ENCODE measurements at places on chromosomes 11 and 22. TPM values are rescaled to one million over a fixed set of nuclear protein-coding genes. Genes with fewer than 3 reads are reported as not detected.

The TSGA10IP gene
- total RNA-seq = not detected

The RAB38 gene
- total RNA-seq = 2.8 TPM

The MMP13 gene
- total RNA-seq = not detected

The TPBGL gene
- total RNA-seq = 0.22 TPM

The KCNE3 gene
- total RNA-seq = not detected

The AMPD3 gene
- 9.0 TPM for total RNA-seq

The MISFA gene
- 0.43 TPM for total RNA-seq

The HTR3A gene
- total RNA-seq = not detected

The SLC35C1 gene
- 15.8 TPM for total RNA-seq

The PRAME gene
- total RNA-seq = 0.95 TPM

The KCTD14 gene
- total RNA-seq = not detected

The CASP5 gene
- total RNA-seq = not detected

The TIMP3 gene
- total RNA-seq = 1.1 TPM

The MIOX gene
- 0.30 TPM for total RNA-seq

The SNX19 gene
- total RNA-seq = 31.8 TPM

The PYGM gene
- total RNA-seq = 1.7 TPM

The PHF21B gene
- not detected for total RNA-seq

The OR52I1 gene
- not detected for total RNA-seq

The FAM180B gene
- not detected for total RNA-seq

The CD6 gene
- 711 TPM for total RNA-seq

The GGTLC2 gene
- not detected for total RNA-seq

The MCM5 gene
- 399 TPM for total RNA-seq

The DMC1 gene
- 2.4 TPM for total RNA-seq

The CHRDL2 gene
- not detected for total RNA-seq

The CARS1 gene
- 72.4 TPM for total RNA-seq

All from activated T-cell treated with anti-CD3 and anti-CD28 coated beads, Interleukin-2, amount 50 U/mL, for 4 hours (primary cell).